ENCODE measurements at places on chromosomes 16 and 17.

- no peak for DNase-seq
These were observed 34.9 kb downstream of the NDEL1 start for GRCh38 chr17:8470447-8471047.

DNA sequence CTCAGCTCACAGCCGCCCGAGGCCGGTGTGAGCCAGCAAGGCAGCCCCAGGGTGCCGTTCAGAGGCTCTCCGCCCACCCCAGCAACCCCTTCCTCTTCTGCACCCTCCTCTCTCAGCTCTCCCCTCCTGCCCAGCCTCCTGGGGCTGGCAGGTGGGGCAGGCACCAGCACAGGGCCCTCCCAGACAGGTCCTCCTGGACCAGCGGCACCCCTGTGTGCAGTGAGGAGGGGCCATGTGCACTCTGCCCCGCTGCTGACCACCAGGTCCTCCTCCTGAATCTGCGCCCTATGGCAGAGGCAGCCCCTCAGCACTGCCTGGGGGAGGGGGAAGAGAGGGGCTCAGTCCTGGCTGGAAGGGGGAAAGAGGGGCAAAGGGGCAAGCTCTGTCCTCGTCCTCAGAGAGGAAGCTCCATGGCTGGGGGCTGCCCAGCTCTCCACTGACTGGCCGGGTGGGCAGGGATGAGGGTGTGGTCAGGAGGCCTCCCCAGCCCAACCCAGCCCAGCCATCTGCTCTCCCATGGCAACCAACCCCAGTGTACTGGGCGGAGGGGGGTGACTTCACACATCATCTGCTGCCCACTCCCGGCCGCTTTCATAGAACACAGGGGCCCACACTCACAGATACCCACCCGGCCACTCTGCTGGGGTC, 5.4 kb upstream of the BCAR1 start:
- no peak for DNase-seq

DNA sequence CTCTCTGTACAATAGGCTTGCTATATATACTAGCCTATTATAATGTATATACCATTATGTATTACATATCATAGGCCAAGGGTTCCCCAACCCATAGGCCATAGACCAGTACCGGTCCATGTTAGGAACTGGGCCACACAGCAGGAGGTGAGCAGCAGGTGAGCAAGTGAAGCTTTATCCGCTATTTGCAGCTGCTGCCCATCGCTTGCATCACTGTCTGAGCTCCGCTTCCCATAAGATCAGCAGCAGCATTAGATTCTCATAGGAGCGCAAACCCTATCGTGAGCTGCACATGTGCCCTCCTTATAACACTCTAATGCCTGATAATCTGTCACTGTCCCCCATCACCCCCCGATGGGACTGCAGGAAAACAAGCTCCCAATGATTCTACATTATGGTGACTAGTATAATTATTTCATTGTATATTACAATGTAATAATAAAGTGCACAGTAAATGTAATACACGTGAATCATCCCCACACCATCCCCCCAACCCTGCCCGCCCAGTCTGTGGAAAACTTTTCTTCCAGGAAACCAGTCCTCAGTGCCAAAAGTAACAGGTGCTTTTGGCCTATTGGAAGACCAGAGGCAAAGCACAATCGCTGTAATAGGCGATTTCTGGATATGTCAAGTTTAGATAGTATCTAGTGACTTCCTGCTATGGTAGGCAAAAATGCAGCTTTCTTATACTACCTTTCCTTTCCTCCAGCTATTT, 84.1 kb downstream of the MYH11 start:
- no peak for DNase-seq

DNA sequence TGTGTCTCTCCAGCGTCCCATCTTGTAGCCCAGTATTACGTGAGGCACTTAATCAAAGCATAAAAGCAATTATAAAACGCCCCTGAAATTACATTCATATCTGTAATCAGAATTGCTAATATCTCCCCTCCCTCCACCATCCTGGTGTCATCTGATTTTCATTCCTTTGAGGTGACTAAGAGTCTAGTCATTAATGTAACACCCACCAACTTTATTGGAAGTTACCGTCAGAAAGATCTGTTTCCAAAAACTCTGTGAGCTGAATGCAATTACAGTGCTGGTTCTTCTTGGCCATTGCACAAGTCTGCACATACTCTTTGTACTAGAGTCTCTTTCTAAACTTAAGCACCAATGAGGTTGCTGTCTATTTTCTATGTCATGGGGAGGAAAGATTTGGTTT, 12.5 kb upstream of the MAF start:
- DNase-seq = no peak

- DNase-seq = no peak
These were observed 15.8 kb upstream of the RPL13 start for GRCh38 chr16:89544713-89545043.

DNA sequence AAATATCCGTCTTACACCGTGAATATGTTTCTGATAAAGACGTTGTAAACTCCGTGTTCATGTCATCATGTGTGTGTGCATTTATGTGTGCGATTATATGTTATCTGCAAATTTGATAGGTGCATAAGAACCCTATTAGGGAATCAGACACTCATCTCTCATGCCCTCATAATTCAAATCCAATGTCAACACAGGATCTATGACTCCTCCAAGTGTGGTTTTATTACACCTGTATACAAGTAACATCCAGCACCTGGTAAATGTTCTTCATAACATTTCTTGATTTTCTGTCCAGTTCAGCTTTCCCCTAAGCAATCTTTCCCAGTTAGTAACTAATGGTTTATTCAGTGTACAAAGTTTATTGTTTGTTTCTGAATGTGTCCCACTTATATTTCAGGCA, 681.9 kb downstream of the CDH11 start:
- DNase-seq = no peak

DNA sequence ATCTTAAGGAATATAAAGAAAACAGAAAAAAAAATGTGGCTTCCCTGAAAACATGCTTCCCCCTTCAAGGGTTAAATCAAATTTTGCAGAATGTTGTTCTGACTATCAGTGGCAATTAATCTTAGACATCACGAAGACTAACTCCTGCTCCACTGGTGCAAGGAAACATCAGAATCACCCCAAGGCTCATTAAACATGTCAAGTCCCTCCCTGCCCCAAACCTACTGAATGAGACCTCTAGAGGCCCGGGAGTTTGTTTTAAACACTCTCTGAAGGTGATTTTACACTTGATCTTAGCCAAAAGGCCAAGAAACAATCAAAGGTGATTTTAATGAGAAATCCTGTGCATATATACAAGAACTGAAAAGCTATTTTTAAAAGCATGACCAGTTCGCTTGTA, 18.3 kb downstream of the PSME3IP1 start:
- no peak for DNase-seq

GRCh38 chr16:55152875-55153390, 171.1 kb upstream of the IRX6 start:
- DNase-seq = no peak
